ENCODE measurements at places on chromosomes 11 and 22. TPM values are rescaled to one million over a fixed set of nuclear protein-coding genes. Genes with fewer than 3 reads are reported as not detected.

DNA sequence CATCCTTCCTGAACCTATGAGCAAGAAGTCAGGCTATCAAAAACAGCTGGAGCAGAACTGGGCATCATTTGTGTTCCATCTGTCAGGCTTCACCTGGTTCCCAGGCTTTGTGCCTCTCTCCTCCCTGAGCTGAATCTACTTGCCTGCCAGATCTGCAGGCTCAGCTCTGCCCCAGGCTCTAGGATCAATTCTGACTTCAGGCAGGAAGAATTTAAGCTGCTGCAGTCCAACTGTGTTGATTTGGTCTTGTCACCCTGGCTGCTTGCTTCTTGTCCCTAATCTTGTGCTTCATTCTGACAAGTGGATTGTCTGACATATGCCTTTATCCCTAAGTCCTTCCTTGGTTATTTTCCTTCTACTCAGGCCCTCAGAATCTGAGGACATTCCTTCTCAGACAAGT, 31.6 kb upstream of the CADM1 start:
- DNase-seq, result no peak

DNA sequence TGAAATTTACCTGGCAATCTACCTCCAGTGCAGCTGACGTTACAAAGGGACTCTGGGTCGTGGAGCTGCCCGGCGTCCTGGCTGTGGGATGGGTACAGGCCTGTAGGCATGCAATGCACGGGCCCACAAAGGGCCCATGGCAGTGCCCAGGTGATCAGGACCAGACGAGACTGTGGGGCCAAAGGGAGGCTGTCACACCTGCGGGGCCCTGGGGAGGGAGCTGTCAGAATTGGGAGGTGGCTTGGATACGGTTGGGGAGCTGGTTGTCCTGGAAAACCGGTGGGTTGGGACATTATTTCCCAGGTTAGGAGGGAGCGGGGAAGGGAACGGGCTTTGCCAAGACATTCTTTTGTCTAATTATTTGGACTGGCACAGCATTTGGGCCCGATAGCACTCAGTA, 958.5 kb downstream of the BRD1 start:
- no peak for DNase-seq

- no peak for DNase-seq
These were observed 613 bp upstream of the GSC2 start for GRCh38 chr22:19150482-19151328.

DNA sequence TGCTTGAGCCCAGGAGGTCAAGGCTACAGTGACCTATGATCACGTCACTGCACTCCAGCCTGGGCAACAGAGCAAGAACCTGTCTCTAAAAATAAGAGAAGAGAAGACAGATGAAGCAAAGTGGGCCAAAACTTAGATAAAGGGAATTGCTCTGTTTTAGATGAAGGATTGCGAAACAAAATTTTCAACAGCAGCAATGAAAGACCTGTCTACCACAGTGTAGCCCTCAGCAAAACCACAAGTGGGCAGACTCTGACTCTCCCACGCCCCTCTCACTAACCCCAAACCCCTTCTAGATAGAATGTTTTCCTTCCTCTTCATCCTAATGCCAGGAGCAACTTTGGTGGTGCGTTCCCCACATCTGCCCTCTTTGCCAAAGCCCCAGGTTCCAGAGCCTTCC, 105.6 kb upstream of the ALDH3B2 start:
- DNase-seq, result no peak

GRCh38 chr22:36822581-36822980, 5.7 kb upstream of the PVALB start:
- no peak for DNase-seq

GRCh38 chr11:116357784-116358544, 414.8 kb downstream of the BUD13 start:
- DNase-seq, result no peak

- no peak for DNase-seq
These were observed 27.3 kb downstream of the INCENP start for GRCh38 chr11:62150887-62151736.

GRCh38 chr11:26936109-26936508, 57.8 kb upstream of the FIBIN start:
- no peak for DNase-seq

DNA sequence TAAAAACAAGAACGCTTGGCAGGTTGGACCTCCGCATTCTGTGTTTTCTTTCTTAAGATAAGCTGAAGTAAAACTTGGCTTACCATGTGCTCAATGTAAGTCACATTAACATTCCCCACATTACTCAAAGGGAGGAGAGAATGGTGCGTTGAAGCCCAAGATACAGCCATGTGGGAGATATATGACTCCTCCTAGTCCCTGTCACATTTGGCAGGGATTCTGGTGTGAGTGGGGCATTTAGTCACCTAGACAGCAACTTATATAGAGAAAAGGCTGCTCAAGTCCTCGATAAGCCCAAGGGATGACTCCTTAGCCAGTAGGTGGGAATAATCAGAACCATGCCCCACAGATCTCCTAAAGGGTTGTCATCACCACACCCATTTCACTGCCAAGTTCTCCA, 4.6 kb downstream of the PRSS23 start:
- DNase-seq, result no peak

Gene OR2AT4
- not detected for total RNA-seq

DNA sequence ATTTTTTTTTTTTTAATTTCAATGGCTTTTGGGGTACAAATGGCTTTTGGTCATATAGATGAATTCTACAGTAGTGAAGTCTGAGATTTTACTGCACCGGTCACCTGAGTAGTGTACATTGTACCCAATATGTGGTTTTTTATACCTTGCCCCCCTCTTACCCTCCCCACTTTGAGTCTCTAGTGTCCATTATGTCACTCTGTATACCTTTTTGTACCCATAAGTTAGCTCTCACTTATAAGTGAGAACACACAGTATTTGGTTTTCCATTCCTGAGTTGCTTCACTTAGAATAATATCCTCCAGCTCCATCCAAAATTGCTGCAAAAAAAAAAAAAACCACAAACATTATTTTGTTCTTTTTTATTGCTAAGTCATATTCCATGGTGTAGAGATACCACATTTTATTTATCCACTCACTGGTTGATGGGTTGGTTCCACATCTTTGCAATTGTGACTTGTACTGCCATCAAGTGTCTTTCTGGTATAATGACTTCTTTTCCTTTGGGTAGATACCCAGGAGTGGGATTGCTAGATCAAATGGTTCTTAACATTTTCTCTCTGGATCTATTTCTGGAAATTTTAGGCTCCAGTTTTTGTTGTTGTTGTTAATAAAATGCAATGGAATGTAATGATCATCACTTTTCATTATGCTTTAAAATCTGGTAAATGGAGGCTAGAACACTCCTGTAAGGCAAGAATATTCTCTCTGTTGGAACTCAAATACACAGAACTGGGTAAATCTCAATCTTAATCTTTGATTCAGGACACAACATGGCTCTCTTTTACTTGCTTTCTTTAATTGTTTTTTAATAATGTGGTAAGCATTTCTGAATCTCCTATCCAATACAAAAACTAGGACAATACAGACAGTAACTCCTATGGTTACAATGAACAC, 10.3 kb downstream of the NEAT1 start:
- DNase-seq, result peak; percentile 54

- no peak for DNase-seq
These were observed 107.5 kb downstream of the TENM4 start for GRCh38 chr11:79333355-79333754.

GRCh38 chr11:59944720-59945119, 6.5 kb downstream of the OOSP1 start:
- DNase-seq, result no peak

DNA sequence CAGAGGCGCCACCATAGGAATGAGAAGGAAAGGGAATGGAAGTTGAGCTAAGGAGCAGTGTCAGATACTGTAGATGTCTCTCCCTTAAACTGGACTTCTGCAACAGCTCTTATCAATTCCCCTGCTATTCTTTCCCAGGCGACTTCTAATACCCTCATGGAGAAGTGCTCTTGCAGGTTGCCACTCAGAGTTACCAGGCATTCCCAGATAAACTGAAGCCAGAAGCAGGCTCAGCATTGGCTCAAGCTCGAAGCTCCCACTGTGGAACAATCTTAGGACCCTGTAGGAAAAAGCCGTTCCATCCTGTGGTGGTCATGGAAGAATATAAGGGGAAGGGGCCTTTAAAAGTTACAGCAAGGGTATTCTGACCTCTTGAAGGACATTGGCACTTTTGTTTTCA, 208.7 kb upstream of the PLET1 start:
- DNase-seq, result no peak

Gene CDC45
- total RNA-seq, result 37.5 TPM

- DNase-seq, result peak; percentile 25
These were observed 40.0 kb downstream of the TENM4 start for GRCh38 chr11:79400717-79401330.

DNA sequence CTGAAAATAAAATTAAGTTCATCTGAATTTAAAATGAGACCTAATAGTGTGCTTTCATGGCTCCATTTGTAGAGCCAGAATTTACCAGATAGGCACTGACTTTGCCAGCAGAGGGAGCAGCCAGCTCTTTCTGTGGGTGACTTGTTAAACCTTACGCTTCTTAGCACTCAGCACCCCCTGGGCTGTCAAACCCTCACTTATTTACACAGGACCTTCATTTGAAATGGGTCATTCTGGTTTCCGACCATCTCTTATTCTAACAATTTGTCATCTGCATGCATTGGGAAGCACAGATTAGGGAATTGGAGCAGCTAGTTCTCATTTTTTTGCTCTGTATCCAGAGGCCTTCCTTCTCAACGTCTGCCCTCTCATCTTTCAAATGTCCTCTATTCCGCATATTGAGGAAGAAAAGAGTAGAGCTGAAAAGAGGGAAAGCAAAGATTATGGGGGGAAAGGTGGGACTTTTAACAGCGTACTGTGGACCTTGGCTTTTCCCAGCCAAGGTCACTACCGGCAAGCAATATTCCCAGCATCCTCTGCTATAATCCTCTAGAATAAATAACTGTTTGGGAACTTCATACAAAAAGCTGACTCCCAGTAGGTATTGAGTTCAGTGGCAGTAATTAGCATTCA, 3.1 kb downstream of the ASRGL1 start:
- peak; percentile 45 for DNase-seq

GRCh38 chr22:38429499-38430068, 25.4 kb downstream of the KCNJ4 start:
- DNase-seq, result peak; percentile 13
